ENCODE measurements at places on chromosomes 5 and 9.

GRCh38 chr5:41842777-41843176, 27.4 kb downstream of the OXCT1 start:
- no peak for DNase-seq

- no peak for DNase-seq
These were observed 17.9 kb upstream of the GFPT2 start for GRCh38 chr5:180370861-180371641.

DNA sequence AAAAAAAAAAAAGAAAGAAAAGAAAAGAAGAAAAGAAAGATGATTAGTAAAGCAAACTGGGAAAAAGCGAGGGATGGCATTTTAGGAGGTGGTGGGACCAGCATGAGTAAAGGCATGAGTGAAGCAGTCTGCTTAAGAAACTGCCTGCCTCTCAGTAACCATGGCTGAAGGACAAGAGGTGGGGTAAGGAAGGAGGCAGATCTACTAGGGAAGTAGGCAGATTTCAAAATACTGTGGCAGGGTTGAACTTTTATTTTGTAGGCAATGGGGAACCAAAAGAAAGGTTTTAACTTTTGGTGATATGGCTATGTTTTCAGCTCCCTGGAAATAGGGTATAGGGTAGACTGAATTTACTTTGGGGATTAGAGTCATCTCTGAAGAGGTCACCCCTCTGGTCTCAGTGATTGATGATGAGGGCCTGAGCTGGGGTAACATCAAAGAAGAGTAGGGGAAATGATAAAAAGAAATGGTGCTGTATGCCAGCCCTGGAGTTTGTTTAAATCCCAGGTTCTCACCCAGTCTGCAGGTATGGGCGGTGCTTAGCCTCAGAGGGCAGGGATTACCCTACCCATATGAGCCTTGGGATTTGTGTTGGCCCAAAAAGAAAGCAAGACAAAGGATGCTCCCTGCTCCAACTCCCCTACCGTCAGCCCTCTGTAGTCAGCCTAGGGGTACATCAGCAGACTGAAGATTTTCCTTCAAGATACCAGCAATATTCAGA, 316.2 kb downstream of the CWC27 start:
- DNase-seq, result no peak

- DNase-seq, result no peak
These were observed 142.5 kb downstream of the DENND1A start for GRCh38 chr9:123787416-123787815.

GRCh38 chr5:32628049-32628844, 42.9 kb downstream of the SUB1 start:
- no peak for DNase-seq

DNA sequence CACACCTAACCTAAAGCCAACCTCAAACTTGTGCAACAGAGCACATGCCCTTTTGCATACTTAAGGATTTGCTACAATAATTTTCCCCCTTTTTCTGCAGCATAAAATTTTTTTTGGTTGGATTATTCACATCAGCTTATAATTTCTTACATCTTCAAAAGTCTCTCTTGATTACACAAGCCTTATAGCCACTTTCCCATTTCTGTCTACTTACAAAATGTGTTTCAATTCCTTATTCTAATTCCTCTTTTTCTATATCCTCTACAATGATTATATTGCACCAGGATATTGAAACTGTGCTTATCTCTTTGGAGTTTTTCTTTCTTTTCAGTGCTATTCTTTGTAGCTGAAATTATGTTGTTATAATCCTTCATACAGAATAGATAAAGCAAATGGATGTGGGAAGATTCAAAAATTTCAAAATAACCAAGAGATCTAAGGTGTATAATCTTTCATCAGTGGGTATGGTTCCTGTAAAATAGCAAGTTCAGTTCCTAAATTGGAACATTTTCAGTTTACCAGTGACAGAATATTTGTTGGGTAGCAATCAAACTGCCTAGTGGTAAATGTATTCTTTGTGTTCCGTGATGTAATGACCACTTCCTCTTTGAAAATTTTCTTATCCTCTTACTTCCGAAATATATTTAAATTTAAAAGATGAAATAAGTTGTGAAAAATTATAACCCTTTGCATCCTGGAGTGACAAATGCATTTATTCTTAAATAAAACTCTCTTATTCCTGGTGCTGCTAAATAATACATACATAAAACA, 386.8 kb upstream of the CHD1 start:
- DNase-seq, result no peak
